ENCODE measurements at places on chromosomes 7 and 10.

GRCh38 chr10:132434405-132435005 lies 37.5 kb downstream of the PWWP2B start:
- DNase-seq: no peak

DNA sequence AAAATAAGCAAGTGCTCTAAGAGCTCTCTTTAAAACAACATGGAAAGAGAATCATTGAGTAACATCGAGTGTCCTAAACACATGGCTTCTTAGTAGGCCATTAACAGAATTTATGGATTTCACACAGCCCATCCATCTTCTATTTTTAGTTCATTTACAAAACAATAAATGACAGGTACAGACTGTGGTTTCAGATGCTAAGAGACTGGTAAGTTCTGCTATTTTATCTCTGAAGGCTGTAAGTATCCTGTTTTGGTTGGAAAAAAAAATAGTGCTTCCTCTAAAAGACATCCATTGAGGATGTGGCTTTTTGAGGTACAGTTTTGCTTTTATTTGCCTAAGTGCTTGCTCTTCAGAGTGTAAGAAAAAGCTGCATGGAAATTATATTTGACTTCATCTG lies 27.4 kb upstream of the GNAI1 start:
- DNase-seq: no peak

GRCh38 chr10:97766106-97766810 lies 5.5 kb downstream of the SFRP5 start:
- DNase-seq: no peak

DNA sequence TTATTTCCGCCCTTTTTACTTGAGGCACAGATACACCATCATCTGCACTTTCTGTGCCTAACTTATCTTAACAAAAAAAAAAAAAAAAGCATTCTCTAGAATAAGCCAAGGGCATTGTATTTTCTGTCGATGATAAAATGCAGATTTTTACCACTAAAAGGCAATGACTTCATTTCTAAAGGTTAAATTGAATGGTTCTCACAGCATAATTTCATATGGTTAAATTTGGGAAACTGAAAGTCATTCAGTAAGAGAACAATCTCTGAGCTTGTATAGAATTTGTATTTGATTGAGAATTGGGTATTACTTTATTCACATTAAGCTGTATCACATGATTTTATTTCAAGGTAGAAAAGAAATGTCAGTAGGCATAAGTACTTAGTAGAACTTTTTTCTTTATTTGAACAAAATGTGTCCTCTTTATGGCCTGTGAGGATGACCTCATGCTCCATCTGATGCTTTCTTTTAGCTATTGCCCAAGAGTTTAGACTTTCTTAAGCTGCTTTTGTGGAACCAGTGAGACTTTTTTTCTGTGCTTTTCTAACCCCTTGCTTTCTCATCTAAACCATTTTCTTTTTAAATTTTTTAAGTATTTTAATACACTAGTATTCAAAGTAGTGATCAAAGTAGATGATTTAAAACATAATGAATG lies 110.3 kb downstream of the LRRC4 start:
- no peak for DNase-seq

- DNase-seq: no peak
Measured at GRCh38 chr7:144439717-144440205, 36.3 kb upstream of the NOBOX start.

DNA sequence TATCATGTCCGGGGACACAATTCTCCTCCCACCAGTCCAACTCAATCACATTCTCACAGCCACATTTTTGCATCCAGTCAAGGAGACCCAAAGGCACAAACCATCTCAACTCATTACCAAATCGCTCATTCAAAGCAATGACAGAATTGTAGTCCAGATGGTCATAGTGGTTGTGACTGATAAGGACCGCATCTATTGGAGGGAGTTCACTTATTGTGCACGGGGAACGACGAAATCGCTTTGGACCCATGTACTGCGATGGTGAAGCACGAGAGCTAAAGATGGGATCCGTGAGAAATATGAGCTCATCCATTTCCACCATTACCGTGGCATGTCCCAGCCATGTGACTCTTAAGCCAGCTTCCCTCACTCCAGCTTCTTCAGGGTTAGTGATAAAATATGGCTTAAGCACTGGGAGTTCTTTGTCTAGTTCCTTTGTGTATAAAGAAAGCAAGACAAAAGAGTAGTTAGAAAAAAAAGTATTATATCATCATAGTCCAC lies 29.1 kb downstream of the NAPEPLD start:
- DNase-seq: no peak

DNA sequence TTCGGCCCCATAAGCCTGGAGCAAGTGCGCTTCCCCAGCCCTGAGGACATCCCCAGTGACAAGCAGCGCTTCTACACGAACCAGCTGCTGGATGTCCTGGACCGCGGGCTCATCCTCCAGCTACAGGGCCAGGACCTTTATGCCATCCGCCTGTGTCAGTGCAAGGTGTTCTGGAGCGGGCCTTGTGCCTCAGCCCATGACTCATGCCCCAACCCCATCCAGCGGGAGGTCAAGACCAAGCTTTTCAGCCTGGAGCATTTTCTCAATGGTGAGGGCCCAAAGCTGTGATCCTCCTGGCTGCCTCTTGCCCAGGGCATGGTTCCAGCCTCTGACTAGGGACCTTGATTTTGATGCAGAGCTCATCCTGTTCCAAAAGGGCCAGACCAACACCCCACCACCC lies 10.1 kb downstream of the IRF5 start:
- no peak for DNase-seq

GRCh38 chr10:14691359-14691758 lies 83.3 kb downstream of the FAM107B start:
- DNase-seq: no peak

GRCh38 chr7:12485845-12486244 lies 82.2 kb upstream of the VWDE start:
- DNase-seq: no peak
